Activated naive CD4-positive, alpha-beta T cell treated with anti-CD3 and anti-CD28 coated beads, Interleukin-2, amount 10 ng/mL, durations not matched to agents 5 hours and 36 hours (primary cell): ENCODE measurements at places on chromosomes 7 and 10. TPM values are rescaled to one million over a fixed set of nuclear protein-coding genes. Genes with fewer than 3 reads are reported as not detected.

The ATE1 gene
- total RNA-seq = 22.4 TPM

The TBATA gene
- not detected for total RNA-seq

The TFEC gene
- total RNA-seq = 0.20 TPM

The HTR5A gene
- not detected for total RNA-seq

The DDC gene
- not detected for total RNA-seq

The LOXL4 gene
- not detected for total RNA-seq

The LIPF gene
- total RNA-seq = not detected

The TUBB8 gene
- not detected for total RNA-seq

The CCDC3 gene
- total RNA-seq = 0.07 TPM

The AOAH gene
- total RNA-seq = 6.2 TPM

The ACSL5 gene
- 56.5 TPM for total RNA-seq

The C10orf53 gene
- not detected for total RNA-seq

The NKX6-2 gene
- not detected for total RNA-seq

The TBRG4 gene
- 109 TPM for total RNA-seq

The CARD11 gene
- 134 TPM for total RNA-seq

The CRYGN gene
- not detected for total RNA-seq

The TMEM236 gene
- total RNA-seq = 0.05 TPM

The LIPN gene
- total RNA-seq = not detected

The GCK gene
- total RNA-seq = 0.14 TPM

The SPDYE11 gene
- total RNA-seq = not detected

The GLCCI1 gene
- total RNA-seq = 23.2 TPM

The ZNF107 gene
- 18.4 TPM for total RNA-seq

The CYP3A7 gene
- total RNA-seq = not detected

The FKBP6 gene
- not detected for total RNA-seq

The LRIT2 gene
- not detected for total RNA-seq

The PTF1A gene
- total RNA-seq = not detected

The ZC3HAV1 gene
- total RNA-seq = 143 TPM

The MKRN1 gene
- 103 TPM for total RNA-seq

The XPNPEP1 gene
- 77.6 TPM for total RNA-seq

The SCIN gene
- total RNA-seq = not detected

The DPYSL4 gene
- 6.8 TPM for total RNA-seq

The PRTFDC1 gene
- 0.89 TPM for total RNA-seq

The FAM25A gene
- not detected for total RNA-seq

The SAMD9 gene
- 38.4 TPM for total RNA-seq

The NEBL gene
- not detected for total RNA-seq

The FAM24B gene
- 8.5 TPM for total RNA-seq

The C7orf57 gene
- total RNA-seq = not detected

The TLL2 gene
- total RNA-seq = not detected

The FZD1 gene
- total RNA-seq = 0.73 TPM

The GRID2IP gene
- 0.12 TPM for total RNA-seq

The CALHM1 gene
- 0.29 TPM for total RNA-seq

The OR13A1 gene
- not detected for total RNA-seq

The ENTPD1 gene
- 1.3 TPM for total RNA-seq

The RAMP3 gene
- total RNA-seq = not detected

The PLXDC2 gene
- not detected for total RNA-seq

The ABCB4 gene
- total RNA-seq = not detected
